ENCODE measurements at places on chromosomes 4 and X.

GRCh38 chr4:137707626-137708025 lies 175.3 kb upstream of the PCDH18 start:
- no peak for DNase-seq

GRCh38 chr4:3452376-3452775 lies 10.6 kb downstream of the HGFAC start:
- no peak for DNase-seq

DNA sequence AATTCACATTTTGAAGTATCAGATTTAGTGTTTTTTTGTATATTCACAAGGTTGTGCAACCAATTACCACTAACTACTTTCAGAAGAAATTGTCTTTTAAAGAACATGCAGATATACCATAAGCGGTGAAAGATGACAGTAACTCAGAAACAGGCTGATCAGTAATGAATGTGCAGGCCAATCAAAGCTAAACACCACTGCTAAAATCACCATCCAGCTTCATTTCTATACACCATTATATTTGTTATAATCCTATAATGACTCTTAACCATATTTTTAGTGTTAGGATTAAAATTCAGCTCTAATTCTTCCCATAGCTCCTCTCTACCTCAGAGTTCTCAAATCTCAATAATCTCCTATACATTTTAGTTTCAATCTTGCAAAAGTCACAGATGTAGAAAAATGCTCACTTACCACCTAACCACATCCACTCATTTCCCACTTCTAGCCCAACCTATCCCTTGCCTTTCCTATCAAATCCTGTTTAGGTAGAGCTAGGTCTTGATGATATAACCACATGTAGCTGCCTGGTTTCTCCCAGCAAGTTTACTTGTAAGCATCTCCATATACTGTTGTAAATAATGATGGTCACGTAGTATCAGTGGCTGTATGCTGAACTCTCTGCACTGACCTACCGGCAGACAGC lies 16.6 kb downstream of the COQ2 start:
- no peak for DNase-seq

DNA sequence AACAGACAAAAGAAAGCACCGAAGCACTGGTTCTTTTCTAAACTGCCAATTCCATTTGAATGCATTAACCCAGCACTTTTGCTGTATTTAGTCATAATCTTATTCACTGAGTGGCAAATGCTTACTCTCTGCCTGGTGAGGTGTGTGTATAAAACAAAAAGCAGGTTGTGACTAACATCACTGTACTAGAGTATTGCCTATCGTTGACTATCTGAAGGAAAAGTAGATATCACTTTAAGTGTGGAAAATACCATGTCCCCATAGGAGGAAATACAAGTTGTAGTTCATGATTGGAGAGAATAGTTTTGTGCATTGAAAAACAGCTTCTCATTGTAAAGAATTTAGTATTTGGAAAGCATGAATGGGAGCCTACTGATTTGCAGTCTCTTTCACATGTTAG lies 2.7 kb downstream of the PDLIM5 start:
- DNase-seq, result no peak
